ENCODE measurements at places on chromosomes 7 and 10. TPM values are rescaled to one million over a fixed set of nuclear protein-coding genes. Genes with fewer than 3 reads are reported as not detected.
A peak's percentile ranks its signal among the peaks of the same experiment; 100 is the strongest.

- no peak for DNase-seq
Observed at GRCh38 chr7:37592366-37592765, 91.2 kb upstream of the GPR141 start.

DNA sequence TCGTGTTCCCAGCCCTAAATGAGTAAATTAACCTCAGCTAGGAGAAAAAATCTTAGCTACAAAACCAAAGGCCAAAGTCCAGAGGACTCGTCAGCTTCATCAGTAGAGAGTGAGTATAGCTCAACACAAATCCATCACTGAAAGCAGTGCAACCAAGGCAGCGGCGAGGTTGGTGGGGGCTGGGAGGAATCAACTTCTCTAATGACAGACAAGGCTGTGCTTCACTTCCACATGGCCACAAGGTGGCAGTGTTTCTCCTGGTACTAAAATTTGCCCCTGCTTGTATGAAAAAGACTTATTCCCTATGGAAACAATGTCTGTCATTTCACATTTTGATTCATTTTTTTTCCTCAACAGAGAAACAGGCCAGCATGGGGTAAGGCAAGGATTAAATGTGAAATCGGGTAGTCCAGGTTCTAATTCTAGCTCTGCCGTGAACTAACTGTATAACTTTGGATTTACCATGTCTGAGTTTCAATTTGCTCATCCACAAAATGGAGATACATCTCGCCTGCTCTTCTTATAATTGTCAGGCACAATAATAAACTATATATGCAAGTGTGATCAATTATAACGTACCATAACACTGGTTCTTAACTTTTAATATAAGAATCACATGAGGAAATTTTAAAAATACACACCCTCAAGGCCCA lies 39.3 kb downstream of the FAS start:
- DNase-seq = peak; percentile 83

SSC4D gene
- 0.51 TPM for total RNA-seq

DNA sequence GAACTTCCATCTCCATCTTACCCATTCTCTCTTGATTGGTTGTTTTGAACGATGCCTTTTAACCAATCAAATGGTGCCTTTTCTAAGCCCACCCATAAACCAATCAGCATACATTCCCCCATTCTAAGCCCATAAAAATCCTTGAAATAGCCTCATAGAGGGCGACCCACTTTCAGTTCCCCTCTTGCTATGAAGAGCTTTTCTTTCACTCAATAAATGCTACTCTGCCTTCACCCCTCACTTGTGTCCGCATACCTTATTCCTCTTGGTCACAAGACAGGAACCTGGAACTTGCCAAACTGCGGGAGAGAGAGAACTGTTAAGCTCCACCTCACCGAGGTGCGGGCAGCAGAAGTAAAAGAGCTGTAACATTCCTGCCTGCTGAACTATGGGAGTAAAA lies 1602.0 kb upstream of the LRRTM3 start:
- no peak for DNase-seq

Measured in cardiac septum (tissue), 1 donor.